CD4-positive, alpha-beta T cell treated with Interleukin-21 for 1 hour (primary cell): ENCODE measurements at places on chromosomes 5 and 9.

- DNase-seq: no peak
Observed at GRCh38 chr5:177195307-177195952, 61.9 kb downstream of the NSD1 start.

GRCh38 chr9:133584559-133585476, 24.4 kb downstream of the FAM163B start:
- DNase-seq: no peak

GRCh38 chr5:143284521-143284920, 119.0 kb downstream of the NR3C1 start:
- no peak for DNase-seq

DNA sequence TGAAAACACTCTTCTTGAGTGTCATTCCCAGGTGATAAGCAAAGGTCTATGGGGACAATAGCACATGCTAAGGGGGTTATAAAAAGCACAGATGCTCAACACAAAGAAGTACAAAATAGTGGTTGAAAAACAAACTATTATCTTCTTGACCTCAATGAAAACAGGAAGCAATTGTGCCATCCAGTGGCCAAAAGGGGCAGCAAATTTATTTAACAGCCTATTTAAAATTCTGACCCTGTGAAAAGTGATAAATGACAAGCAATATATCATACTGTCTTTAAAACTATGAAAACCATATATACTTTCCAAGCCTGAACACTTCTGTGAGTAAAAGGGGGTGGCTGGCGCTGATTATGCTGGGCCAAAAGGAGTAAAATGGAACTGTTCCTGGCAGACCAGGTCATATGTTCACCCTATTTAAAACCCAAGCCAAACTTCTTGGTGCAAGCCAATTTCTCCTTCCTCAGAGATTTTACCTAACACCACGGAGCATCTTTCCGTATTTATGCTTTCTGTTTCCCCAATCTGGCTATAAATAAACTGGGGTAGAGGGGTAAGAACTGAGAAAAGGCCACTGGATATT, 29.7 kb downstream of the TEX10 start:
- DNase-seq: peak; percentile 39

GRCh38 chr9:103798620-103799019, 295.5 kb upstream of the SMC2 start:
- peak; percentile 5 for DNase-seq

- no peak for DNase-seq
Observed at GRCh38 chr5:133977161-133977787, 8.8 kb upstream of the C5orf15 start.

DNA sequence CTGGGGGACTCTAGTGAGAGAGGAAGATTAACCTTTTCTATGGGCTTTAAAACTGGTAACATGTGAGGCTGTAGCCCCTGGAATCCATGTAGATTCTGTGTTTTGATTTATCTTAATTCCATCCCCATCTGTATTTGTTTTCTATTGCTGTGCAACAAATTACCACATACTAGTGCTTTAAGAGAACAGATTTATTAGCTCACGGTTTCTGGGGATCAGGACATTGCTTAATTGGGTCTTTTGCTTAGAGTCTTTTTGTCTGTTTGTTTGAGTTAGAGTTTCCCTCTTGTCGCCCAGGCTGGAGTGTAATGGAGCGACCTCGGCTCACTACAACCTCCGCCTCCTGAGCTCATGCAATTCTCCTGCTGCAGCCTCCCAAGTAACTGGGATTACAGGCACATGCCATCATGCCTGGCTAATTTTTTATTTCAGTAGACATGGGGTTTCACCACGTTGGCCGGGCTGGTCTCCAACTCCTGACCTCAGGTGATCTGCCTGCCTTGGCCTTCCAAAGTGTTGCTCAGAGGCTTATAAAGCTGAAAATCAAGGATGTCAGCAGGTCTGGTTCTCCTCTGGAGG, 29.9 kb upstream of the GNA14 start:
- no peak for DNase-seq

- DNase-seq: no peak
Observed at GRCh38 chr5:68354315-68354714, 138.8 kb downstream of the PIK3R1 start.

DNA sequence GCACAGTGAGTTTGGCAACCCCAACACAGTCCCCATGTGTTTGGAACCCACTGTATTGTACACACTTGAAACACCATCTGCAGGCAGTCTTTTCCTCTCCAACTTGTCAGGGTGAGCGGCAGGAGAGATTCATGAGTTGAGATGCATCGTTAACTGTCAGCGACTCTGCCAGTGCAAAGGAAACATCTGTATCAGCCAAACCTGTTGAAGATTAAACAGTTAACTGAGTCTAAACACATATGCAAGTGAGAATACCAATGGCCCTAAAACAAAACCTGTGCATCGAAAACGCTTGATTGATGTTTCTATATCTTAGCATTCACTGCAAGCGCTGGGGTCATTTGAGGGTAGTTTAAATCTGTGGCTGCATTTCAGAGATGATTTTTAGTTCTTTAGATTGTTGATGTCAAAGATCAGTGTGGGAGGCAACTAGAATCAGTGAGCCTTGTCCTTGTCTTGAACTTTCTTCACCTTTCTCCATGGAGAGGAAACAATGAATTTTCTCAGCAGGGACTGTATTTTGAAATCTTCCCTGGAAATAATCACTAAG, 41.3 kb upstream of the PAM start:
- no peak for DNase-seq

- DNase-seq: no peak
Observed at GRCh38 chr5:170105642-170106611, at the start of gene FOXI1. TSS of gene FOXI1 (plus strand) at chr5:170105897. CDS start at chr5:170105958, 61 bp downstream.

- DNase-seq: peak; percentile 37
Observed at GRCh38 chr5:149079883-149080282, 17.0 kb upstream of the SH3TC2 start.

DNA sequence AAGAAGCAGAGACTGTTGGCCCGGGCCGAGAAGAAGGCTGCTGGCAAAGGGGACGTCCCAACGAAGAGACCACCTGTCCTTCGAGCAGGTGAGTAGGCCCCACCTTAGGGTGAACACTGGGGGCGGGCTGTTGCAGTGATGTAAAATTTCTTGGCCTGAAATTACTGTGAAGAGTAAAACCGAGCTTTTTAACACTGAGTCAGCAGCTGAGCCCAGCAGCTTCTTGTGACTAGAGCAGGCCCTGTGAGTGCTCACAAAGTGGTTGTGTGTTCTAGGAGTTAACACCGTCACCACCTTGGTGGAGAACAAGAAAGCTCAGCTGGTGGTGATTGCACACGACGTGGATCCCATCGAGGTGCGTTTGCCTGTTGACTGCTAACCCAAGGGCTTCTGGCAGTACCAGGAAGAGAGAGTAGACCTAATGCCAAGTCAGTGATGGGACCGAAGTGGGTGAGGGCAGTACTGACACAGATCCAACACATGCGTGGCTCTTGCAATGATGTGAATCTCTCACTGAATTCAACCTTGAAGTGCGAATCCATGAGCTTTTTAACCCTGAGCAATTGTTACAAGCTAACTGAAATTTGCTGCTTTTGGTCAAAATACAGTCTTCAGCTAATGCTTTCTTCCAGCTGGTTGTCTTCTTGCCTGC, 2.1 kb downstream of the RPL7A start:
- no peak for DNase-seq

DNA sequence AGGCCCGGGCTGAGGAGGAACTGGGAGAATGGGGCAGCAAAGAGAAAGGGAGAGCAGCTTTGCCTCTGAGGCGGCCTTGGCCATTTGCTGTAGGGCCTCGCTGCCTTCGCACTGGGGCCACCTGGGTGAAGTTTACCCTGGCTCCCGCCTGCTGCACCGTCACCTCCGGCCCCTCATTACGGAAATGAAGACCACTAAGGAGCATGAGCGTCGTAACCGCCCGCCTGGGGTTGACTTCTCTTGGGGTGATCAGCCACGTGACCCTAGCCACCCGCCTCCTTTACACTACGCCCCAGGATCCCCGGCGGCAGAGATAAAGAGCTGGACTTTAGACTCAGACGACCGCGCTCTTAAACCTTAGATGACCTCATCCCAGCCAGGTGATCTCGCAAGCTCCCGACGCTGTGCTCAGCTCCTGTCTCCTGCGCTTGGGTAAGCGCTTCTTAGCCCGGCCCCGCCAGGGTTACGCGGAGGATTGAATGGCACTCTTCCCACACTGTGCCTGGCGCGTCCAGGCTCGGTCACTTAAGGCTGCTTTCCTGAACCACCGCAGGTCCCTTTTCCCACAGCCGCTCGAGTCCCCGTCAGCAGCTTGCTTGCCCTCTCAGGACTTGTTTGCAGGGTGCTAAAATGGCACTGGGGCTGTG, 107.9 kb upstream of the LARP1 start:
- peak; percentile 12 for DNase-seq

GRCh38 chr5:65073250-65073661, 304.5 kb downstream of the CWC27 start:
- no peak for DNase-seq

GRCh38 chr5:91635950-91636734, 253.0 kb upstream of the ARRDC3 start:
- no peak for DNase-seq

DNA sequence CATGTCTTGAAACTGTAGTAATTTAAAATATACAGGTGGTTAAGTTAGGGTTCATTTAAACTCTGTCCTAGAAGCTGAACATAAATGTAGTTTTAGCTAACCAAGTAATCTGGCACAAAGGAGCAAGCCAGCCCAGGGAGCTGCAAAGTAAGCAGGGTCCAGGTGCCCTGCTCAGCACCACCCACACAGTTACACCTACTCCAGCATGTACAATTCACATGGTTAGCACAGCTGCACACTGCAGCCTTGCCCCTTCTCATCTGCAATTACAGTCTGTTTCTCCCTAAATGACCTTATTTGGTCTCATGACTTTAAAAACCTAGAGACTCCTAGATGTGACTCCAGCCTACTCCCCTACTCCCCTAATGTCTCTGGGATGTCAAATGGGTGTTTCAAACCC, 128.4 kb downstream of the EPB41L4A start:
- no peak for DNase-seq

DNA sequence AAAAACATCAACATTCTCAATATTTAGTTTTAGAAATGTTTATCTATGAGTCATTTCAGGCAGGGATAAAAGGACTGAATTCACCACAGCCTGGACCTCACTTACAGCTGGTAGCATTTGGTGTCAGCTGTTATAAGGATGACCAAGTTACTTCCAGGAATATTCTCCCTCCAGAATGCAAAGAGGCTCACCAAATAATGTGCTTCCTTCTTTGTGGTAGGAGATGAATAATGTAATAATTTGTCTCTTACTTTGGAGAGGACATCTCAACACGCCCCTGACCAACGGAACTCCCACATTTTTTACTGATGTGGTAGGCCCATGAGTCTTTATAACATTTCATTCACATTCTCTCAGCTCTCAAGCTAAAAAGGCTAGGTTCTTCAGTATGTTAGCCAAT, 825.9 kb upstream of the GRAMD2B start:
- DNase-seq: no peak

- no peak for DNase-seq
Observed at GRCh38 chr9:94277885-94278536, 18.9 kb downstream of the ZNF169 start.

- DNase-seq: no peak
Observed at GRCh38 chr9:110606179-110606790, 26.7 kb upstream of the SVEP1 start.

DNA sequence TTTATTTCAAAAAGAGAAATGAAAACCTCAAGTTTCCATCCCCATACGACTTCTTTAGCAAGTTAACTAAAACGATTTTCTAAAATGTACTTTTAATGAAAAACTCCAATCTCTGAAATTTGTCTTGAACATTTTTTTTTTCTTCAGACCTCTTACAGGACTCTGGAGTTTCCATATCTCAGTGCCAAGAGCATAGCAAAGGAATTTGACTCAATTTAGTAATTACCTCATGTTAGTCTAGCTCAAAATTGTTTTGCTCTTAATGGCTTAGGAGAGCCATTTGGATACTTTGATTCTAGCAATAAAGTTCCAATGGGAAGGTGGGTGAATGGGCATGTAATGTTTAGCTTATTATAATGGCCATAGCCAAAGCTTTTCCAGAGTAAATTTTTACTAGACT, 26.0 kb upstream of the SPATA31D4 start:
- no peak for DNase-seq

GRCh38 chr5:140631036-140631417, 1.9 kb downstream of the CD14 start:
- DNase-seq: no peak

DNA sequence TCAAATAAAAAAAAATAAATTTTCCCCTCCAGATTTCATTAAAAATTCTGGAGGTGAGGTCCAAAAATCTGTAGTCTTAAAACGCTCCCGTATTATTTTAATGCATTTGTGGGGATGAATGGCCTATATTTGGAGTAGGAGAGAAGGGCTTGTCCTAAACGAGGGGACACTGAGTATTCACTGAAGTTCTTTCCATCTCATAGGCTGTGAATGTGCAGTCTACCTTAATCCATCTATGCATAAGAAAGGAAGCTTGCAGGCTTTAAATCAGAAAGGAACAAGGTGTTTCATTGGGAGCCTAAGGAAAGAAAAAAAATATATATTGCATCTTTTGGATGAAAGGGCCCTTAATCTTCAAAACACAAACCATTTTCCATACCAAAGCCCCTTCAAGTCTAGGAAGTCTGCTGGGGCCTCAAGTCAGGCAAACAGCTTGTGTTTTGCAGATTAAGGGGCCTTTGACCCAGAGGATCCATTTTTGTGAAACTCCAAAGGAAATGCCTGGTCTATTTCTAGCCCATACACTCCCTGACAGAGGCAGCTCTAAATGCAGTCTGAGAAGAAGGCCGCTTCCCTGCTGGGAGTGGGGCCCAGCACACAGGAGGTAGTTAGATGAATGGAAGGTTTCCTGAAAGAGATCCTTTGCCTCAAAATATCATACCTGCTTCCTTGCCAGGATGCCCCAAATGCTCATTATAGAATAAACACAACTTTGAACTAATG, 35.6 kb downstream of the BRINP1 start:
- no peak for DNase-seq

GRCh38 chr9:3912817-3913216, 387.0 kb upstream of the RFX3 start:
- DNase-seq: no peak

GRCh38 chr9:98374385-98375051, 119.1 kb upstream of the TBC1D2 start:
- no peak for DNase-seq

- no peak for DNase-seq
Observed at GRCh38 chr5:71836559-71837112, 117.6 kb downstream of the CARTPT start.

- DNase-seq: no peak
Observed at GRCh38 chr9:93139365-93140182, 5.5 kb upstream of the NINJ1 start.

DNA sequence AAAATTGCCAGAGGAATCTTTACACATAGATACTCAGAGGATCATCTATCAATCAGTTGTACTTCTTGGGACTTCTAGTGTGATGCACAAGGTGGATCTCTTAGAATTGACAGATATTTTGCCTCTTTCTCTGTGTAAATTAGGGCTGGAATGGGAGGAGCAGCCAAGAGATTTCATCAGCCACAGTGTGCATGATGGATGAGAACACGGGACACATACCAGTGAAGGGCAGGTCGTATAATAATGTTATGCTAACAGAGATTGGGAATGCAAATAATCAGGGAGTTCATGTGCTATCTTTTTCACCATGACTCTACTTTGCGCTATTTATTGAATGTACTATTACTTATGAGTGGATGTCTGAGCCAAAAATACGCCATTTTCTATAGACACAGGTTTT, 43.3 kb upstream of the ISOC1 start:
- DNase-seq: no peak

GRCh38 chr5:10689391-10690081, 71.5 kb downstream of the DAP start:
- no peak for DNase-seq
